Frontal cortex (tissue), 4 donors: ENCODE measurements at places on chromosomes 4 and X.
A peak's percentile ranks its signal among the peaks of the same experiment; 100 is the strongest.

DNA sequence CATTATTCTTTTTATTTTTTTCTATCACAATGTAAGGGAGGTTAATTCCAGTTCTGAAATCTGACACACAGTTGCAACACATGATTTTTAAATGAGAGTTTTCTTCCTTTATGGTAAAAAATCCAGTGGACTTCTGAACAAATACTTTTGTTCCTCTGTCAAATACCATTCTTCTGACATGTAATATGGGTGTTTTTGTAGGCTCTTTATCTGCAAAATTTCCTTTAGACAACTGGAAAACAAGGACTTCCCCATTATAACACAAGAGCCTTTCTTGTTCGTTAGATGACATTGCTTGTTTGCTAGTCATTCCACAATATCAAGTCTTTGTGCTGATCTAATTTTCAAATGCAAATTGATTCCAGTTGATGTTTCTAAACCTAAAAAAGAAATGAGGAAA, 7.7 kb downstream of the FANCB start:
- no peak for DNase-seq

DNA sequence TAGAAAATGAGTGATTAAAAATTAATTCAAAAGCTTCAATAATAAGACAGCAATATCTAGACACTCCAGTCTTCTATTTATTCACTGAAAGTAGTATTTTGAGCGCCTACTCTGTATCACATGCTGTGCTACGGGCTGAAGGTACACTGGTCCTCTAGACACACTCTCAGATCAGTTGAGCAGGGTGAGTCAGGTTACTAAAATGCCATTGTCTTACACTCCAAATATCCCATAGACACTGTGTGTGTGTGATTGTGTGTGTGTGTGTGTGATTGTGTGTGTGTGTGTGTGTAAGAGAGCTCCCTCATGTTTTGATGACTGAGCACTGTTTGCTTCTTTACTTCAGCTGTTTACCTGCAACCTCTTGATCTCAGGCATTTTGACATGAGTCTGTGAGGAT, 342.8 kb upstream of the BOD1L1 start:
- no peak for DNase-seq

- DNase-seq, result no peak
Observed at GRCh38 chrX:42129022-42129940, 205.9 kb upstream of the CASK start.

DNA sequence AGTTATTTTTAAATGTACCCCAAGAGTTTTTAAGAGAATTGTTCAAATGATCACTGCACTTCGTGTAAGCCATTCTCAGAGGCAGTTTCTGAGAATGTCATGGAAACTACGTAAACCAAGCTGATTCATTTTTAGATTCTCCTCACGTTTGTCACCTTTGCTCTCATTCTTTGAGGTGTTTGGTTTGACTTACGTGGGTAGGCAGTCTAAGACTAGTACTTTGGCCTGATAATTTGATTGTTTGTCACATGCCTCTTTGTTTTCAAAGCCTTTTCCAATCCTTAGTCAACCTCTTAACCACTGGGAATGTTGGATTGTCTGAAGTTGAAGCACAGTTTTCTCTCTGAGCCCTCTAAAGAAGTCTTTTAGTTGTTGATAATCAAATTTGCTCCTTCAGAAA, 10.5 kb downstream of the SEPTIN11 start:
- no peak for DNase-seq

- no peak for DNase-seq
Observed at GRCh38 chr4:23747281-23747735, 142.5 kb downstream of the PPARGC1A start.

DNA sequence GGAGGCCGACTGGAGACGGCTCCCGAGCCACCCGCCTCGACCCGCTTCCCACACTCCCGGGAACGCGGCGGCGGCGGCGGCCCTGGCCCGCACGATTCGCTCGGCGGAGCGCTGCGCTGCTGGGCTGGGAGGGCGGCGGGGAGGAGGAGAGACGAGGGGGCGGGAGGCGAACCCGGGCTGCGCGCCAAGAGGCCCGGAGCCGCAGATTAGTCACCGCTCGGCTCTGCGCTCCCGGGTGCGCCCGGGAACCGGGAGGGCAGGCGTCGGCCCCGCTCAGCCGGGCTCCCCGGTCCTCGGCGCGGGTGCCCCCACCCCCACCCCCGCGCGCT, 11.2 kb upstream of the BCOR start:
- DNase-seq, result peak; percentile 74

DNA sequence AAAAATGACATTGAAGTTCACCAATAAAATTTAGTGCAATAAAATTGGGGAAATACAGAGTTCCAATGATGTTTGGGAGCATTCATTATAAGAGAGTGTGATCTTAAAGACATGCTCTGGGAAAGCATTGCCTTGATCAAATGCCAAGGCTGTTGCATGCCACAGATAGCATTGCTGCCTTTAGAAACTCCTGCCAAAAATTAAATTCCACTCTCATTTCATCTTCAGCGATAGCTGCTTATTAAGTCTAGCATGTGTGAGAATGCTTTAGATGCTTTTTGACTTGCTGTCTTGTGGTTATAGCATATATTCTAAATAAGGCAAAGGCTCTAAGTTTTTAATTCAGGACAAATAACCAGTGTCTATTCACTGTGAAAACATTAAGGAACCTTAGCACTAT, 49.3 kb downstream of the NPNT start:
- DNase-seq, result no peak

- no peak for DNase-seq
Observed at GRCh38 chr4:14375816-14376215, 626.5 kb upstream of the CPEB2 start.

GRCh38 chrX:132023896-132024386, 839 bp downstream of the STK26 start:
- no peak for DNase-seq

DNA sequence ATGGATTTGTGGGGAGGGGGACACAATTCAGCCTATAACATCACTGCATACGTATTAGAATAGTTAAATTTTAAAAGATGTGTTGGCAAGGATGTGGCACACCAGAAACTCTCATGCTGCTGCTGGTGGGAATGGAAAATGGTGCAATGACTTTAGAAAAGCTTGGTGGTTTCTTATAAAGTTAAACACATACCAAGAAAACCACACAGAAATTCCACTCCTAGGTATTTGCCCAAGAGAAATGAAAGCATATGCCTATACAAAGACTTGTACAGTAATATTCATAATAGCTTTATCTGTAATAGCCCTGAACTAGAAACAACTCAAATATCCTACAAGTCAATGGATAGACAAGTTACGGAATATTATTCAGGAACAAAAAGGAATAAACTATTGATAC, 71.3 kb upstream of the PDHA1 start:
- no peak for DNase-seq

GRCh38 chr4:61254406-61254805, 54.3 kb downstream of the ADGRL3 start:
- DNase-seq, result no peak

DNA sequence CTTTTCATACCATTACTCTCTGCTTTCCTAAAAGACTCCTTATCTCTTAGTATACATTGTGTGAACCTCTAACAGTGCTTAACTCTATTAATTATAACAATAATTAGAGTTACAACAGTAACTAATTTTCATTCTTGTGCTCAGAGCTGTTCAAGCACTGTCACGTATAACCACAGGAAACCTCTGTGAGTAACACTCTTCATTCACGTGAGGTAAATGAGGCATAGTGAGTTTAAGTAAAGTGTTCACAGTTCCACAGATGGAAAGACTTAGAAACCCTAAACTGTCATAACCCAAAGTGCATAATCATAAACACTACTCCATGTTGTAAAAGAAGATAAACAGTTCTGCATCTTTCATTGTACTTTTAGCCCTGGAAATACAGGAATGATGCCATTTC, 222.4 kb downstream of the CCSER1 start:
- DNase-seq, result no peak

DNA sequence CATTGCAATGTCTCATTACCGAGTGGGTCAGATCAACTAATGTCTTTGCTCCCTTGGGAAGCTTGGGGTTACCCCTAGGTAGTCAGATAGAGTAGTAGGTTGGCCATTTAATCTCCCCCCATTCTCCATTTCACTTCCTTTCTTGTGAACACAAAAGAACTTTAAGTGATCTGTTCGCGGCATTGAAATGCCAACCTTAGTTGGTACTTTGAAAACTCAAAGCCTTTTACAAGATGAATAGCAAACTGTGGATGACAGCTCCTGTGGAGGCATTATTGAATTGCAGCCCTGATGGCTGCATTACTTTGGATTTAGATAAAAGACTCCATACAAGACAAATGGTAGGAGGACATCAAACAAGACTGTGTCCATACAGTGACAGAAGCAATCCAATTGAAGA, 469.1 kb downstream of the GBA3 start:
- no peak for DNase-seq

GRCh38 chr4:138439143-138439581, 197.0 kb upstream of the SLC7A11 start:
- DNase-seq, result no peak

DNA sequence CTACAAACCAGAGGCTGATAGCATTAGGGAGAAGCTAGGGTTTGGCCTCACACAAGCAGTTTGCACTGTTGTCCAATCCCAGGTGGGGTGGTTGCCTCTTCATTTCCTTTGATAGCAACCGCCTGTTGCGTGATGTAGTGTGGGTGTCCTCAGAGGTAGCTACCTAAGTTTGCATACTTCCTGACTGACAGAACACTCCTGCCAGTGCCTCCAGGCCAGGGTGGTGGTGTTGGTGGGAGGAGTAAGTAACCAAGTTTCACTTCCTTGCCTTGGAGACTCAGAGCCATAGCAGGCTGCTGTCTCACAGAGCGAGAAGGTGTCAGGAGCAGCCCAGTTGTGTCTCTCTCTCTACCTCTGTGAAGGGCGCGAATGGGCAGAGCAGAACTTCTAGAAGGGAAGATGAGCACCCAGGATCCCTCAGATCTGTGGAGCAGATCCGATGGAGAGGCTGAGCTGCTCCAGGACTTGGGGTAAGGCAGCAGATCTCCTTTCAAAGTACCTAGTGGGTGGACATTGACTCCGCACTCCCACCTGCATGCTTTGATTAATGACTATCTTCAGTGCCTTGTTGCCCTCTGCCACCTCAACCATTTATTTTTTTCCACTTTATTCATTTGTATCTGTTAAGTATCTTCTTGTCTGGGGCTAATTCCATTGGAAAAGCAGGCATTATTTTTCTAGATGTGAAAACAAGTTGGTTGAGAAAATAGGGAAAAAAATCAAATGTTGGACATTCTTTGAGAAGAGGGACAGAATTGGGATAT, at the start of gene DAPP1:
DAPP1 (plus strand) TSS at position 283 of the 764 bp plus-strand sequence; CDS start at position 370, 87 bp downstream.
- no peak for DNase-seq

DNA sequence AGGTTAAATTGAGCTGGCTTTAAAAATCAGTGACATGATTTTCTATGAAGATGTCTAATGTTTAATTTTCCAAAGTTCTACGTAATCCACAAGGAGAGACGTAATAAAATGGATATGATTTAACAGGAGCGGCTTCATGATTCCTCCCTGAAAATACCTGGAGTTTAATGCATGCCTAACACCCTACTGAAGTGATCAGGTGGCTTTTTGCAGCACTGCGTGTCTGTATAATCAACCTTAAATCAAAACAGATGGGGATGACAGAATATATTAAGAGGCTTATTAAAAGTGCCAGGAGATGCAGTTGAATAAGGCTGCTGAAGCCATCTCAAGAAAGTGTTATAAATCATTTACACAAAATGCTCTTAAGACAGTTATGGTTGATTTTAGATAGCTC, 112.4 kb upstream of the TLR3 start:
- no peak for DNase-seq

- no peak for DNase-seq
Observed at GRCh38 chrX:91414713-91415112, 19.9 kb upstream of the PABPC5 start.

GRCh38 chrX:153848325-153848724, 18.0 kb upstream of the PDZD4 start:
- DNase-seq, result no peak

DNA sequence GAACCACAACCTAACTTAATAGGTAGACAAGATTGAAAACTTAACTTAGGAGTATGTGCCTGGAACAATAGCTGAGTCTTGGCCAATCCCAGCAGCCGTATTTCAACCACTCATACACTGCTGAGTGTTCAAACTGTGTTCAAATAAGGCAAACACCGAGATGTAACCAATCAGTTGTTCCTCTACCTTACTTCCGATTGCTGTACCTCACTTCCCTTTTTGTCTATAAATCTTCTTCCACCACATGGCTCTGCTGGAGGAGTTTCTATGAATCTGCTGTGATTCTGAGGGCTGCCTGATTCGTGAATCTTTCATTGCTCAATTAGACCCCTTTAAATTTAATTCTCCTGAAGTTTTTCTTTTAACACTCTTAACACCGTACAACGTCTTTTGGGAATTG, 108.0 kb downstream of the ANAPC4 start:
- DNase-seq, result no peak

GRCh38 chr4:113969709-113970334, 9.6 kb downstream of the ARSJ start:
- no peak for DNase-seq

DNA sequence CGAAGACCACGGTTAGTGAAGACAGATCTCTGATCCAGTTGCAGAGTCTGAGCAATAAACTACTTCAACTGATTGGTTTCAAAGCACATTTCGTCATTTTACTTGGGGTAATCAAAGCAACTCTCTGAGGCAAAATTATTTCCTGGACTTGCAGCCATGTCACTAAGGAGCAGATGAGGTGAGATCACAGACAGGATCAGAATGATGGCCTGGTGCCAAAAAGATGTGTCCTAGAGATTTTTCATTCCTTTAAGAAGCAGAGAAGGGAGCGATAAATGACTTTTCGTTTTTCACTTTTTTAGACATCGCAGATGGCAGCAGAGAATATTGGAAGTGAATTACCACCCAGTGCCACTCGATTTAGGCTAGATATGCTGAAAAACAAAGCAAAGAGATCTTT, 83.9 kb downstream of the PTTG2 start:
- DNase-seq, result no peak

GRCh38 chr4:40800064-40800463, 50.3 kb downstream of the NSUN7 start:
- no peak for DNase-seq

DNA sequence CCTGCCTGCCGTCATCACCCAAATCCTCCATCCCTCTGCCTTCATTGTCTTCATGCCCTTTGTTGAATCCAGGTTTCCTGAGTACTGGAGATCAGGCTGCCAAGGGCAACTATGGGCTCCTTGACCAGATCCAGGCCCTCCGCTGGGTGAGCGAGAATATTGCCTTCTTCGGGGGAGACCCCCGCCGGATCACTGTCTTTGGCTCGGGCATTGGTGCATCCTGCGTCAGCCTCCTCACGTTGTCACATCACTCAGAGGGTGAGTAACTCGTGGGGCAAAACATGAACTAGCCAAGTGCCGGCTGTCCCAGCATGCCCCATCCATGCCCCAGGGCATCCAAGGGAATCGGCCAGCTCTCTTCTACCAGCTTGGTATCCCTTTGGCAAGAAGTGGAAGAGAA, 19.4 kb downstream of the NLGN3 start:
- no peak for DNase-seq

- peak; percentile 46 for DNase-seq
Observed at GRCh38 chr4:123616951-123617461, 220.4 kb downstream of the SPRY1 start.

DNA sequence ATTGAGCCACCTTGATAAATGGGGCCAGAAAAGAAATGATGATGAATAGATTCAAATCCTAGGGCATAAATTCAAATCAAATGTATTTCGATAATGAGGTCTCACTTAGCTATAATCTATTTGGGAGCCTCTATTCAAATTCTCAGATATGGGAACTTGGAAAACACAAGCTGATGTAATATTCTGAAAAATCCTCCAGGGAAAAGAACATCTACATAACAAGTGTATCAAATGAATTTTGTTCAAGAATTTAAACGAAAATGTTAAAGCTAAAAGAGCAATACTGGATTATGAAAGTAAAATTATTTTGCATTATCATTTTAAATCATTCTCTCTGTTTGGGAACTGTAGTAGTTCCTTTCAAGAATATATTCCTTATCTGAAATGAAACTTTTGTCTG, 38.9 kb upstream of the RAP1GDS1 start:
- DNase-seq, result no peak
